ENCODE measurements at places on chromosomes 3 and 15.
A peak's percentile ranks its signal among the peaks of the same experiment; 100 is the strongest.

DNA sequence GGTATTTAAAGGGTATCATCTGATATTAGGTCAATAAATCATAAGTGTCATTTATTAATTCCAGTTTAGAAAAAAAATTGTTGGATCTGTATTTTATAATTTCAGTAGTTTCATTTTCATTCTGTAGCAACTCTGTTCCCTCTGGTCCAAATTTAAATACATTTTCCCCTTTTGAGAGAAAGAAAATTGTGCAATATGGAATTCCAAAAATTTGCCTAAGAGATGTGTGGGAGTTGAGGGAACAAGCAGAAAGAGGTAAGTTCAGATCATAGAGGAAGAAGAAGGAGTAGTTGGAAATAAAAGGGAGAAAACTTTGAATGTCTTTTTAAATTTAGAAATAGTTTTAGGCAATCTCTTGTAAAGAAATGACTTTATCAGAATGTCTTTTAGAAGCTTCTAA is 48.9 kb upstream of the MME start:
- DNase-seq = peak; percentile 55

DNA sequence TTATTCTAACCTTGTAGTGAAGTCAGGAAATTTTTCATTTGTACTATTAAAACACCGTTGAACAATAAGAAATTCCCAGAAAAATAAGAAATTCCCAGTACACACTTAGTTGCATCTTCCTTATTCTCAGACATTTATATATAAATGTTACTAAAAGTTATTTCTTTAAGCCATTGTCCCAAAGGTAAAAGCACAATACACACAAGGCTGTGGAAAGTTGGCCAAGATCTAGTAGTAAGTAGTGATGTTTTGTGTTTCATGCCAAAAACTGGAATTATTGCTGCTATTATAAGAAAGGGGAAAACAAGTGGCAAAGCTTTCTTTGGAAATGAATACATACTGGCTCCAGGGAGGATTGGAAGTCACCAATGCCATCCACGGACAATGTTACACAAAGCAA is 802.5 kb upstream of the DPPA4 start:
- DNase-seq = no peak

GRCh38 chr3:196321162-196321561 is 3.1 kb upstream of the DYNLT2B start:
- no peak for DNase-seq

GRCh38 chr3:124576565-124577493 is 153.4 kb upstream of the UMPS start:
- DNase-seq = no peak

GRCh38 chr3:151538456-151539393 is 77.9 kb upstream of the IGSF10 start:
- peak; percentile 44 for DNase-seq

DNA sequence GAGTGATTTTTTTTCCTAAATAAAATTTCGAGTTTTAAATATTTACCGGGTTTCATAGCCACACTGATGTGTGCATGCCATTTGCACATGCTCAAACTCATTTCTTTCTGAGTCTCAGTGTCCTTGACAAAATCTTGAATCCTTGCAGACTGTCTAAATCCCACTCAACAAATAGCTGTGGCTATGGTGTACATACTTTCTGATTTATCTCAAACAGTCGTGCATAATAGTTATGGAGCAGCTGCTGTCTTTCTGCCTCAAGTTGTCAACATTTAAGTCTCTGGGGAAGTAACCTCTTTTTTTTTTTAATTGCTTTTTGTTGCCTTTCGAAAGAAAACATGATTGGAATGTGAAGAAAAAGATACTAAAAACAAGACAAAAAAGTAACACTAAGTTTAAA is 52.8 kb upstream of the UTS2B start:
- DNase-seq = peak; percentile 38

GRCh38 chr3:143657391-143657790 is 190.9 kb downstream of the SLC9A9 start:
- peak; percentile 53 for DNase-seq

DNA sequence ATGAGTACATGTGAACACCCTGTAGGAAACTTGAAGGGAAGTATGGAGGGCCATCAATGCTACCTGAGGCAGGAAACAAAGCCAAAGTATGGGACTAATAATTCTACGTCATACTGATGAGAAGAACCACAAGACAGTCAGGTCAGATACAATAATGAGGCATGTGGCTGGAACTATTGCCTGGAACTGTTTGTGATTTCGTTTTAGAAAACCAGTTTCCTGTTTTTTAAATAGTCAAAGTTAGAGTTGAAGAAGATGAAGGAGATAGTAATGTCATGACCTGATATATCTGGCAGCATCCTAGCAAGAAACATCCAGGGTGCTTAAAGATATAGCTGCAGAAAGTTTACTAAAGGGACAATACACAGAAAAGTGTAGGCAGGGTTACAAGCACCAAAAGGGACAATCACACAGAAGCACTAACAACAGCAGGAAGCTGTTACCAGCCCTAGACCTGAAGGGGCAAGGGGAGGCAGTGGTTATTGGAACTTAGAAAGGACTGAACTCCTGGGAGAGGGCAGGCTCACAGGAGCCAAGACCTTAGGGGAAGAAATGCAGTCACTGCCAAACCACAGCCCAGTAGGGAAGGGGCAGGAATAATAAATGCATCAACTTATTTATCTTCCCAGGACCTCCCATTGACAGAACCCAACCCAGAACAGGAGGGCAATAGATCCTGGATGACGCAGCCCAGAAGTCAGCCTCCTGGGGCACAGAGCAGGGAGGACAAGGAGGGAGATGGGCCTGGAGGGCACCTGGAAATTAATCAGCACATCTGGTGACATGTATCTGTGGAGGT is 302.1 kb upstream of the STT3B start:
- no peak for DNase-seq

- no peak for DNase-seq
Observed at GRCh38 chr15:66715720-66716655, 14.0 kb downstream of the SMAD6 start.

Data from GM23248 (cell line).